Cardiac fibroblast (primary cell): ENCODE measurements at places on chromosomes 3 and 15.

- DNase-seq = no peak
These were observed 7.3 kb upstream of the ITIH3 start for GRCh38 chr3:52787246-52787645.

DNA sequence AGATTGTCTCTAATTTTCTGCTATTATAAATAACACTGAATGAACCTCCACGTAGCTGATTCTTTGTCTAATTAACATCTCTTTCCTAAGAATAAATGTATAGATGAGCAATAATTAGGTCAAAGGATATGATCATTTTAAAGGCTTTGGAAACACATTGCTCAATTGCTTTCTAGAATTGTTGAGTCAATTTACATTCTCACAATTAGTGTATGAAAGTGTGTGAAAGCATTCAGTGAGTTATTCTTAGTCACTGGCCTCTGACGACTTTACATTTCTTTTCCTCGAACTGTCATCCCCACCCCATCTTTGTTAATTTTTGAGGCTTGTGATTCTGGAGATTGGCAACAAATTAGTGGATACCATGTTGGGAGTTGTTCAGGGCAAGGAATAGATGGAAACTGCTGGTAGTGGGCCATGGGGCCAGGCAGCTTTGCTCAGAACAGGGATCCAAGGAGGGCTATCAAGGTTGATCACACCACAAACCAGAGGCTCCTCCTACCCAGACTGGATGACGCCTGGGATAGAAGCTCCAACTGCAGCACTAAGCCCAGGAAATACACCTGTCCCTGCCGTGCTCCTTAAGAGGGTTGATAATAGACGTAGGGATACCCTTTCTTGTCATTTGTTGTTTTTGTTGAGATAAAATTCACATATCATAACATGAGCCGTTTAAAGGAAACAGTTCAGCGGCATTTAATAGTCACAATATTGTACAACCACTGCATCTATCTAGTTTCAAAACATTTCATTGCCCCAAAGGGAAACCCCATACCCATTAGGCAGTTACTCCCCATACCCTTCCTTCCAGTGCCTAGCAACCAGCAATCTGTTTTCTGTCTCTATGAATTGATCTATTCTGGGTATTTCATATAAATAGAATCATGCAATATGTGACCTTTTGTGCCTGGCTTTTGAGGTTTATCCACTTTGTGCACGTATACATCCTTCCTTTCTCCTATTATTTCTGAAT is 27.9 kb downstream of the EIF1B start:
- DNase-seq = no peak

DNA sequence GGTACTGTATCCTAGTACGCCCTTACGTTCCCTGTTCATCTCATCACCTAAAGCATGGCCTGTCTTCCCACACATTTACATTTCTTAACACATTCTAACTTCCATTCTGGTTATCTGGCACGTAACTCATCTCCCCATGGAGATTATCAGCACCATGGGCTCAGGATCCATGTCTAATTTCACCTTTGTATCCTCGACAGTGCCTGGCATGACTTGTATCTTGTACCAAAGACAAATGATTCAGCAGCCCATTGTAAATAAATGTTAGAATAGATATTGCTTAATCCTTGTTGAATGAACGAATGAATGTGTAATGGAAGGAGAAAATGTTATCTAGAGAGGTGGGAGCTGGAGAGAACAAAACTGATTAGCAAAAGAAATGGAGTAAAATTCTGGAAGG is 69.7 kb upstream of the TPM1 start:
- peak; percentile 48 for DNase-seq

DNA sequence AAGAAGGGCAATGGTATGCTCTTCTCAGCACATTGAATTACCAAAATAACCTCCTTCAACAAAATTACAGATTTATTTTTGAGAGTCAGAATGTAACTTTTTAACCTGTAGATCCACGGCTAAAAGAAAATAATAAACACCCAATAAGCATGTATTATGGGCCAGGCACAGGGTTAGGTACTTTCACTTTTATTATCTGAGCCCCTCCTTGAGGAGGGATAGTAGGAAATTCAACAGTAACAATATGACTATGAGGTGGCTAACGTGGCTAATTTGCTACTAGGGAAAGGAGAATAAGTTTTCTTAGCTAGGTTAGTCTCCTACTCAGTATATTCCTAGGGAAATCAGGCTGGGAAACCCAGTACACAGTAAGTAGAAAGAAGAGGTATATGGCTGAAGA is 306.9 kb downstream of the GAP43 start:
- no peak for DNase-seq

- no peak for DNase-seq
These were observed 217.3 kb upstream of the GOLIM4 start for GRCh38 chr3:168312984-168313383.

DNA sequence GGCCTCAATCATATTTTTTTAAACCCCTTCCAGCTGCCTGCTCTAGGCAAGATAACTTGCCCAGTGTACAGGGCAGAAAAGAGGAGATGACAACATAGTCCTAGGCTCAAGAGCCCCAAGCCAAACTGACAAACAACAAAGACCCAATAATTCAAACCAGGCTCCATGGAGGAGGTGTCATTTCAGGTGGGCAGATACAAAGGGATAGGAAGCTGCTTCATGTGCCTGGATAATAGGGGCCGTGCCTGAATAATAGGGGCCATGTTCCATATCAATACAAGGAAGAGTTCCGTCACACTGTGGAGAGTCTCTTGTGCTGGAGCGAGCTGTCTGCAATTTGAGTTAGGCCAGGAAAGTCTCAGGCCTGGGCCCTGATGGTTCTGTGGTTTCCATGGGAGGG is 35.4 kb upstream of the TRIM71 start:
- DNase-seq = no peak

DNA sequence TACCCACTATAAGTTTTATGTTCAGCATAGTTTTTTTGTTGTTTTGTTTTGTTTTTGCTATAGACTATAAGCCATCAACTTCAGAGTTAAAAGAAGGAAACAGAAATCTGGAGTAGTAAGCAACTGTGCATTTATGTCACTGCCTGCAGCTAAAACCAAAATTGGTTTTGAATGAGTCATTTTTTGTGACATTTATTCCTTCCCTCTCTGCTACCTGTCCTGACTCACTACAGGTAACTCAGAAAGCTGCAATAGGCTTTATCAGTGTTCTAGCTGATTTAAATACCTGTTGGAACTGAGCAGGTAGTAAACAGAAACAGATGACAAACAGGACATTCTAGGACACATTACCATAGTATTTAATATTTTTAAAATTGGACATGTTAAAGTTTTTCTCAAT is 393.3 kb upstream of the WNT5A start:
- DNase-seq = no peak

GRCh38 chr15:39153058-39153714 is 427.7 kb upstream of the THBS1 start:
- no peak for DNase-seq

GRCh38 chr3:42102571-42102970 is 11.4 kb downstream of the TRAK1 start:
- no peak for DNase-seq

DNA sequence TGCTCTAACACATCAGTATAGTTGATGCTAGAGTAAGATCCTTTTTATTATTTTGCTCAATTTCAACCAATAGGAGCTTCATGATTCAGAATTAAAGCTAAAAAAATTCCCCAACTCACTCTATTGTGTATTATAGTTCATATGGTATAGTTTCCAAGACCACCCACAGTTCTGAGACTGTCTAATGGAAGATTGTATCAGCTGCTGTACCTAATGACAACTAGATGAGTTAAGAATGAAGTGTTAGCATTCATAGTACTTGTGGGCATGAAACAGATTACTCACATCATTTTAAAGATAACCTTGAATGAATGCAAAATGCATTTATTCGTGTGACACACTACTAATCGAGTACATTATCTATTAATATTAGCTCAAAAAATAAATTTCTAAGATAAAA is 289.9 kb upstream of the ATP11B start:
- no peak for DNase-seq

GRCh38 chr3:148226246-148226645 is 471.5 kb upstream of the AGTR1 start:
- DNase-seq = no peak

- DNase-seq = peak; percentile 55
These were observed 20.0 kb downstream of the SLC35G2 start for GRCh38 chr3:136838641-136839555.

GRCh38 chr15:44808557-44808956 is 72.2 kb downstream of the TRIM69 start:
- DNase-seq = no peak

DNA sequence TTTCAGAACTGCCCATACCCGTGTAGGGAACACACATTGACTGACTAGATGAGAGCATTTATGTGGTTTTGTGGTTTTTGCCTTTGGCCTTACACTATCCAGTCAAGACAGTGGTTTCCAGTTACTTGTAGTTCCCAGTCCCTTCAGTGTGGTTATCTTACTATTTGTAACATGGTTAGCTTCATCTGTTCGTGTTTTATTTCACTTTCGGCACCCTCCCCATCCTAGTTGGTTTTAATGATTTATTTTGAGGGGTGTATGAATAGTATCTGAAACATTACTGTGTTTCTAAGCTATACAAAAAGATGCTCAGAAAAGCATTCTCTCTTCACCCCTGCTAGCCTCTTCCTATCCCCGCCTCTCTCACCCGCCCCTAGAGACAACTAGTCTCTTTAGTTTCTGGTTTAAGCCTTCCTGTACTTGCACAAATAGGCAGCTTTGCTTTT is 14.1 kb downstream of the LYSMD4 start:
- DNase-seq = peak; percentile 65

- DNase-seq = no peak
These were observed 64.2 kb downstream of the BOC start for GRCh38 chr3:113275583-113275928.

- DNase-seq = peak; percentile 99
These were observed 121.7 kb upstream of the SPRED1 start for GRCh38 chr15:38130740-38131498.

GRCh38 chr15:67185051-67185450 is 69.4 kb downstream of the AAGAB start:
- DNase-seq = no peak

GRCh38 chr15:96732704-96733103 is 402.2 kb downstream of the NR2F2 start:
- DNase-seq = no peak

DNA sequence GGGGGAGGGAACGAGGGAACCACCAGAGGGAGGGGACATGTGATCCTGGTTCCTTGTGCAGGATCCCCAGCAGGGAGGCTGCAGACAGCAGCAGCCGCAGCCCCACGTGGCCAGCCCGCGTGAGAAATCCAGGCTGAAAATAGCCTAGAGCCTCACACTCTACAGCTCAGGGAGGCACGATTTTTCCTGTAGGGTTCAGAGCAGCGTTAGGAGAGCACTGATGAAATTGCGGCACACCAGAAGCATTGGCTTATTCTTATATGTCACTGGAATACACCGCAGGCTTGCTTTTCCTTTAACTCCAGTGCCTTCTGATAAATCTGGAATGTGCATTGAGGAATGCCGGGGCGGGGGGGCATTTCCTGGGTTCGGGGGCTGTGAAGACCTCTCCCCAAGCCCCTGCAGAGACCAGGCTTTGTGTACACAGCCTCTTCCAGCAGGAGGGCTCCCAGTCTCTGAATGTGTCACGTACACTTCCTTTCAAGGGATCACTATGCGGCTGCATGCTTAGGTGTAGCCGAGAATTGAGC is 193.0 kb downstream of the ATP10A start:
- DNase-seq = peak; percentile 68

- DNase-seq = no peak
These were observed 11.0 kb downstream of the SHOX2 start for GRCh38 chr3:158095111-158095813.
